ENCODE measurements at places on chromosomes 4 and X.
A peak's percentile ranks its signal among the peaks of the same experiment; 100 is the strongest.

DNA sequence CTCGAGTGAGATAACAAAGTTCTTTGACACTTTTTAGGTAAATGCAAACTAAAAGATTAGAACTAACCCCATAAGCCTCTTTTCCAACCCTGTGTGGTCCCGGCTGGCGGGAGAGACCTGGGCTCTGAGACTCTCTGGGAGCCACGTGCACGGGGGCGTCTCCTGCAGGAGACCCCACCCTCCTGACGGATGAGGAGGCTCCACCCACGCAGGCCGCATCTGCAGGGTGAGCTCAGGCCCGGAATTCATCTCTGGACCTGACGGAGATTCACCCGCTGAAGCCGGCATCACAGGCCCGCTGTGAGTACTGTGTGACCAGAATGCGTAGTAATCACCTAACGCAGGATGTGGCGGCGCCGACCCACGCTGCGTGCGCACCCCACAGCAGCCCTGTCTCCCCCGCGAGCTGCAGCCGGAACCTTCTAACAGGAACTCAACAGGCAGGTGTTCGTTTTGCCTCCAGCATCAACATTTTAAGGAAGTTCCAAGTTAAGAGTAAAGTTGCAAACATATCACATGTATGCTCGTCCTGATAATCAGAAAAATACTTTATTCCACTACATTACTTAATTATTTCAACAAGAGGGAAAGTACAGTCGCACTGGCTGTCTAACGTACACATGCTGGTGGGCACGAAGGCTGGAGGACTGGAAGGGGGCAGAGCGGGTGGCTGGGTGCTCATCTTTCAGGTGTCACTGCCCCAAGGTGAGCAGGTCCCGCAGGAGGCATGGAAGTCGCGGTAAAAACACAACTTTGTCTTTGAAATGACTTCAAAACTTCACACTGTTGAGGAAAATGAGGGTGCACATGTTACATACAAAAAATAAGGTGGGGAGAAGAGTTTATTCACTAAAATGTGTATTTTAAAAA lies 44.5 kb downstream of the FGFRL1 start:
- peak; percentile 42 for DNase-seq

DNA sequence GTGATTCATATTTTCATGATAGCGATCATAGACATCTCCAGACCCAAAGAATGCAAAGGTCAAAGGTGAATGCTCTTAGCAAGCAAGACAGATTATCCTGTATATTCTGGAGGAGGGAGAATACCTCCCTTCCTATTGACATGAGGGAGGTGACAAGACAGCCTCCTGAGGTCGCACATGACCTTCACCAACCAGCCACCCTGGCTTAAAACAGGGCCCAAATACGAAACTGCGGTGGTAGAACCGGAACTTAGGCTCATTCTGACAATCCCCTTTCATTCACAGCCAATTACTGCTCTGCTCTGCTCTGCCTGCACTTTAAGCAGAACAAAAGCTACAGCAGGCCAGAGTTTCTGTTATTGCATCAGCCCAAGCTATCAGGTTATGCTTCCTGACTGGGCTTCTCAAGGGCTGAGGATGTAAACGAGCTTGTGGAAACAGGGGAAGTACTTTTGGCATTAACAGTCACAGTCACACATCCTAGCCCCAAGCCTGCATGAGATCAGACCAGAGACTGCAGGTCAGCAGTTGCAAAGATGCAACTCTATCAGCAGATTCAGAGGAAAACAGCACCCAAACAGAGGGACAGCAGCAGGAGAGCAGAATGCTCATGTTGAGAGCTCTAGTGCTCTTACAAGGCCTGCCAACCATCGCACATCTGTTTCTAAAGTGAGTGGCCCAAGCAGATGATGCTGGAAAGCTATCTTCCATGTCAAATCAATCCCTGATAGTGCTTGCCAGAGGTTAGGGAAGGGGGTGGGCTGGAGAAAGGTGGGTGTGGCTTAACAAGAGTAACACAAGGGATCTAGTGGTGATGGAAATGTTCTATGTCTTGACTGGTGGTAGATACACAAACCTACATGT lies 51.3 kb upstream of the MAP3K15 start:
- peak; percentile 55 for DNase-seq

- DNase-seq, result no peak
These were observed 31.8 kb upstream of the ACSL1 start for GRCh38 chr4:184857441-184858121.

DNA sequence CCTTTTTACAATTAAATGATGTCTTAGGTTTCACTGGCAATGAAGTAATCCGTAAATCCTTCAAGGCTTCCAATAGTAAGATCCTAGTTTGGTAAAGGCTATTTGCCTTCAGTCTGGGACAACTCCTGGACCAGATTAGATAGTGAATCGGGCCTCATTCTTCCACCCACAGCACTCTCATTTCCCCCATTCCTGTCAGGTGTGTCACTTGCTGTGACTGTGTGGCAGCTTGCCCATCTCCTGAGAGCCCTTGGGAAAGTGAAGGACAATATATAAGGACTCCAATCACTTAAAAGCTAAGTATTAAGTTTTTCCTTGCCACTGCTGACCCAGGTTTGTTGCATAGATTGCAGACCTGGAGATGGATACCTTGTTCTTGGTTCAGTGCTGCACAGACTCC lies 3.3 kb upstream of the GASK1B start:
- DNase-seq, result peak; percentile 51

- DNase-seq, result no peak
These were observed 18.0 kb downstream of the SHISA3 start for GRCh38 chr4:42415281-42415680.

GRCh38 chr4:38177641-38178391 lies 217.6 kb downstream of the PTTG2 start:
- DNase-seq, result no peak

- DNase-seq, result no peak
These were observed 564 bp downstream of the FAM149A start for GRCh38 chr4:186104890-186105646.

DNA sequence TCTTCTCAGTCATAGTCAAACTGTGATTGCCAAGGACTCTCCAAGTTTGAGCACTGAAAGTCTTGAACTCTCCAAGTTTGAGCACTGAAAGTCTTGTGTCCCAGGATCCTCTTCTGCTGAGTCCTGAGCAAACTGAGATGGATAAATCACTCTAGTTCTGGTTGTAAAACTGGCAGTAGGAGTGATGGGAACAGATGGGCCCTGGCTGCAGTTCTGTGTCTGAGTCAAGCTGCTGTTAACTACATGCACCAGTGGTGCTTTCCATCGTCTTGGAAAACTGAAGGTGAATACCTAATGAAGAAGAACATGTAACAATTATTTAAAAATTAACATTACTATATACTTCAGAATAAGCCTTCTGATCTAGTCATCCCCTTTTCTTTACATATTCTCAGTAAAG lies 27.6 kb upstream of the KCNIP4 start:
- no peak for DNase-seq

DNA sequence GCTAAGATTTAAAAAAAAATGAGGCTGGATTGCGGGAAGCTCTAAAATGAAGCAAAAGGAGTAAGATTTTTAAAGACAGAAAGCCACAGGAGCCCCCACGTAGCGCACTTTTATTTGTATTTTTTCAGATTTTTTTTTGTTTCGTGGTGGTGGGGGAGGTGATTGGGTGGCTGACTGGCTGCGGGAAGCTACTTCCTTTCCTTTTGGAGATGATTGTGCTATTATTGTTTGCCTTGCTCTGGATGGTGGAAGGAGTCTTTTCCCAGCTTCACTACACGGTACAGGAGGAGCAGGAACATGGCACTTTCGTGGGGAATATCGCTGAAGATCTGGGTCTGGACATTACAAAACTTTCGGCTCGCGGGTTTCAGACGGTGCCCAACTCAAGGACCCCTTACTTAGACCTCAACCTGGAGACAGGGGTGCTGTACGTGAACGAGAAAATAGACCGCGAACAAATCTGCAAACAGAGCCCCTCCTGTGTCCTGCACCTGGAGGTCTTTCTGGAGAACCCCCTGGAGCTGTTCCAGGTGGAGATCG lies 908 bp downstream of the PCDH10 start:
- peak; percentile 24 for DNase-seq

DNA sequence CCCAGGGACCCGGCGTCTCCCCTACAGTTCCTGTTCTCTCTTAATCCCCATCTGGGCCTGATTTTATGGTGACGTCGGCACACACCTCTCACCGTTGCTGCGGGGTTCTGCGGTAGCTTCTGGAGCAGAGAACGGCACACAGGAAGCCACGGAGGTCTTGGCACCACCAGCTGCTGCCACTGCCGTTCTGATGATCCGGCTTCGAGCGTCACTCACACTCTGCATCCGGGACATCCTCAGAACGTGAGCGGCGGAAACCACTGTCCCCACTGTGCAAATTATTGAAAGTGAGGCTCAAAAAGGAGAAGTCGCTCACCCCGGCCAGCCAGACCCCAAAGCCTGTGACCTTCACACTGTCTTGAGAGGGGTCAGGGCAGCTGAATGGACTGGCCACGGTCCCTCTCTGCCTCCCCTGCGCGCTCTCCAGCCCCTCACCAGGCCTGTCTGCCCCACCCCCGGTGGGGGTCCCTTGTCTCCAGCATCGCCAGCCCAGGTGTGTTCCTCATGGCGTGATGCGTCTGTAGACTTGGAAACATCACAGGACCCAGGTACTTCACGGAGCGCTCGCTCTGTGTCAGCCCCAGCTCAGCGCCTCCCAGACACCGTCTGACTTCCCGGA lies 201.1 kb downstream of the AFAP1 start:
- DNase-seq, result no peak

- DNase-seq, result no peak
These were observed 44.1 kb upstream of the CLDN24 start for GRCh38 chr4:183366206-183366835.

GRCh38 chr4:85939595-85939994 lies 420.3 kb downstream of the MAPK10 start:
- DNase-seq, result peak; percentile 11

DNA sequence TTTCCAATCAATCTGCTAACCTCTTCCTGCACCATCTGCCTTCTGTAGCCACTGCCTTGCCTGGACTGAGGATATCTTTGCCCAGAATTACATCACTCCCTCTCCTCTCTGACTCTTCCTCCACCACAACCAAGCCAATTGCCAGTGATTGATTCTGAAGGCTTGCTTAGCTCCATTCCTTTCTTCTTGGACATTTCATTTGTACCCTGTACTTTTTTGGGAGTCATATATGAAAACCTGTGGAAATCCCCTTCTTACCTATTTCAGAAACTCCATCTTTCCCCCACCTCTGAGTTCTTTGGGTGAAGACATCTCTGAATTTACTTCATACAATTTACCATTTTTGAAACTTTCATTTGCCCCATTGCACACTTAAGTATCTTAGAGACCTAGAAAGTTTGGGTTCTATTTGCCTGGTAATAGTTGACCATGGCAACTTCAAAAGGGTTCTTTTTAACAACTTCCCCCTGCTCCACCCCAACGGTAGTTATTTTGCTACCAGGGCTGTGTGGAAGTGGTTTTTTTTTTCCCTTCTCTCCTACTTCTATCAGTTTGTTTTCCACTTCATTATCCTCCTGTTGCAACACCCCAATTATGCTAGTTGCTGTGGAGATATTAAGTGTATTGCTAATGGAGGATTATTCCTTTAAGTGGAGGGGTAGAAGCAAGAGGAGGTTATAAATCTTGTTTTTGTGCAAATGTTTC lies 14.3 kb downstream of the SGMS2 start:
- peak; percentile 40 for DNase-seq

- DNase-seq, result peak; percentile 18
These were observed 15.2 kb upstream of the IQCM start for GRCh38 chr4:149830823-149831222.

- DNase-seq, result no peak
These were observed 14.7 kb downstream of the GRPR start for GRCh38 chrX:16138108-16138427.

- no peak for DNase-seq
These were observed 76.5 kb downstream of the DDIT4L start for GRCh38 chr4:100113732-100114131.

- no peak for DNase-seq
These were observed 227.1 kb downstream of the SH2D1A start for GRCh38 chrX:124573468-124573867.

DNA sequence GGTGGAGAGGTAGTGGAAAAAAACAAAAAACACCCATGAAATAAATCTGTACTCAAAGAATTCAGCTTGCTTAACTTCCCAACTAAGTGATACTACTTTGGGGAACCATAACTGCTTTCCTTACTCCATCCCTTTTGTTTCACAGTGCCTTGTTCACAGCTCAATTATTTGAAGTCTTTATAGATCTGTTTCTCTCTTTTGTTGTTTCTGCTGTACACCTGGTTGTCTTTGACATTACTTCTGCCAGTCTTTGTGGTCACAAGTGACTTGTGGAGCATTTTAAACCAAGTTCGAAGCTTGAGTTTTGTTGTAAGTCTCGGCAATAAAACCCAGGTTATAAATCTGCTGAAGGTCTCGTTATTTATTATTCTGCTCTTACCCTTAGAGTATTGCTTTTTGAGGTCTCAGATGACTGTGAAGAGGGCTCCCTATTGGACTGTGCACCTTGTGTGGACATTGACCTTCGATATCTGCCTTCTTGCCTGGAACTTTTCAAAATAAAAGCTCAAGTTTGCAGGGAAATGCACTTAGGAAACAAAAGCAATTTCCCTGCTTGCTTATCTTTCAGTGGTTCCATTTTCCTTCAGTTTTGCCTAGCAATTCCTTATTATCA lies 59.8 kb downstream of the ANK2 start:
- DNase-seq, result no peak

DNA sequence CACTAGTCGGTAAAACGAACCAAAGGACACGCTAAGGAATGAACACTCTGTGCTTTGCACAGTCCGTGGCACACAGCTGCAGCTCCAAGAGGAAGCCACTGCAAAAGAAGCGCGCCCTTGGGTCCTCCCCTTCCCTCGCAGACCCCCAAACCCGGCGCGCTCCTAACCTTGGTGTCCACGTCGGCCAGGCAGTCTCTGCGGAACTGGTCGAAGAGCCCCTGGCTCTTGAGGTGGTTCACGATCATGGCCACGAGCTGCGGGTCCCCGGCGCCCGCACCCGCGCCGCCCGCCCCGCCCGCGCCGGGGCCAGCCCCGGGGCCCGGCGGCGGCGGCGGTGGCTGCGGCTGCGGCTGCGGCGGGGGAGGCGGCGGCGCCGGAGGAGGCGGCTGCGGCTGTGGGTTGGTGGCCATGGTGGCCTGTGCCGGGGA lies 333 bp downstream of the BOD1L1 start:
- DNase-seq, result peak; percentile 20

- peak; percentile 13 for DNase-seq
These were observed 981.3 kb downstream of the C4orf33 start for GRCh38 chr4:130077275-130077674.

DNA sequence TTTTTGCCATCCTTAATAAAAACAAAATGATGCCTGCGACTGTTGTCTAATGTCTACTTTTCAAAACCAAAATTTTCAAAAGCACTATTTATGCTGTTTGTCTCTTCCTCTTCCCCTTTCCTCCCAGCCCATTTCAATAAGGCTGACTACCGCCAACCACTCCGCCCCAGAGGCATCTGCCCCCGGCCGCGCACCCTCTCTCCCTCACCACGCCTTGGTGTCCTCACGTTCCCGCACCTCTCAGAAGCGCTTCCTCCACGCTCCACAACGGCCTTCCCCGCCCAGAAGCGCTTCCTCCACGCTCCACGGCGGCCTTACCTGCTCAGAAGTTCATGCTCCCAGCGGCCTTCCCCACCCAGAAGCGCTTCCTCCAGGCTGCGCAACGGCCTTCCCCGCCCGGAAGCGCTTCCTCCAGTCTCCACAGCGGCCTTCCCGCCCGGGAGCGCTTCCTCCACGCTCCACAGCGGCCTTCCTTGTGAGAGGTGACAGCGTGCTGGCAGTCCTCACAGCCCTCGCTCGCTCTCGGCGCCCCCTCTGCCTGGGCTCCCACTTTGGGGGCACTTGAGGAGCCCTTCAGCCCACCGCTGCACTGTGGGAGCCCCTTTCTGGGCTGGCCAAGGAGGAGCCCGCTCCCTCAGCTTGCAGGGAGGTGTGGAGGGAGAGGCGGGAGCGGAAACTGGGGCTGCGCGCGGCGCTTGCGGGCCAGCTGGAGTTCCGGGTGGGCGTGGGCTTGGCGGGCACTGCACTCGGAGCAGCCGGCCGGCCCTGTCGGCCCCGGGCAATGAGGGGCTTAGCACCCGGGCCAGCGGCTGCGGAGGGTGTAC lies 490.4 kb upstream of the ZFP42 start:
- DNase-seq, result no peak
